ENCODE measurements at places on chromosomes 5 and 9.

GRCh38 chr5:5629607-5629978, 207.1 kb downstream of the ICE1 start:
- no peak for DNase-seq

- no peak for DNase-seq
Measured at GRCh38 chr9:136671254-136671614, 8.5 kb downstream of the EGFL7 start.

GRCh38 chr5:67644221-67644920, 447.8 kb upstream of the CD180 start:
- DNase-seq, result no peak

- DNase-seq, result no peak
Measured at GRCh38 chr5:143525176-143525575, 121.7 kb upstream of the NR3C1 start.

GRCh38 chr5:173664154-173664526, 47.7 kb upstream of the BOD1 start:
- DNase-seq, result no peak

- no peak for DNase-seq
Measured at GRCh38 chr5:135966165-135966564, 11.4 kb upstream of the LECT2 start.
